ENCODE measurements at places on chromosomes 16 and 17.
A peak's percentile ranks its signal among the peaks of the same experiment; 100 is the strongest.

GRCh38 chr17:41837761-41838538, at the start of gene KLHL10:
TSS of gene KLHL10 (plus strand) at chr17:41837825. CDS start at chr17:41837933, 108 bp downstream.
- no peak for DNase-seq

- no peak for DNase-seq
These were observed 92.0 kb upstream of the ASIC2 start for GRCh38 chr17:33385133-33385532.

GRCh38 chr16:7382521-7382920, 49.9 kb downstream of the RBFOX1 start:
- DNase-seq, result no peak

DNA sequence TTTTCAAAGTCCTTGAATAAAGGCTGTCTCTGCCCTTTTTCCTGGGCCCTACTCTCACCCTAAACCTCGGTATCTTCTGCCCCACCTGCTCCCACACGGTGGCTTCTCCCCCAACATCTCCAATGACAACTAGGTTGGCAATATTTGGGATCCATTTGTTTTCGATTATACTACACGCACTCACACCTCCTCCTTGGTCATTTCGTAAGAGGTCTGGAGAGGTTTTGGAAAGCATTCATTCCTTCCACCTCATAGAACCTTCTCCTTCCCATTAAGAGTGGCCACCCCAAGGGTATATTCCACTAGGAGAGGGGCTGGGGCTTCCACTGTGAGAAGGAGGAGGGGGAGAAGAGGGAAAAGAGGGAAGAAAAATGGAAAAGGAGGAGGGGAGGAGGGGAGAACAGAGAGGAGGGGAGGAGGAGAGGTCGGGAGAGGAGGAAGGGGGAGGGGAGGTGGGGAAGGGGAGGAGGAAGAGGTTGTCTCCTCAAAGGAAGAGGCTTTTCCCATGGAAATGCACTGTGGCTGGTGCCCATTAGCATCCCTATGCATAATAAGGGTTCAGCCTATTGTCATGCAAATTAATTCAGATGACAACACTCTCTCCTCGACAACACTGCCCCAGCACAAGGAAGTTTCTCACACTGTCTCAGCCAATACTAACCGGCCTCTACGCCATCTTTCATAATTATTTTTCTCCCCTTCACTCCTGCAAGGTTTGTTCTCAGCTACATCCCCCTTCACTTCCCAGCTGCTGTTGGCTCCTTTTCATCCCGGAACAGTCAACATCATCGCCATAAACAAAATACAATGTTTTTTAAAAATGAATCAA, 30.0 kb downstream of the SOX9 start:
- no peak for DNase-seq

DNA sequence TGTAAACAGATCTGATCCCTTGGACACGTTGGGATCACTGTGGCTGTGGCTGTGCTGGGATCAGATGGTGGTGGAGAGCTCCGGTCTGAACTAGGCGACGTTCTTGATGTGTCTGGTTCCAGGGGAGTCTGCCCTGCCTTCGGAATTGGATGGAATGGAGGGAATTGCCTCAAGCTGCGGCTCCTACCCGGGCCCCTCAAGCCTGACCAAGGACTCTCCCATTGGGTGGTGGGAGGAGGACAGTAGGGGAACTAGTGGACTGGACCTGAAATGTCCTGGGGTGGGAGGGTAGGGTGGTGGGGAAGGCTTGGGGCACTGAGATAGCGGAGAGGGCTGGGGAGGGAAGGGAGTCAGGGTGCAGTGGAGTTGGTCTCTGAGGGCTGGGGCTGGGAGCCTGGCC, 3.2 kb upstream of the UBALD1 start:
- no peak for DNase-seq

DNA sequence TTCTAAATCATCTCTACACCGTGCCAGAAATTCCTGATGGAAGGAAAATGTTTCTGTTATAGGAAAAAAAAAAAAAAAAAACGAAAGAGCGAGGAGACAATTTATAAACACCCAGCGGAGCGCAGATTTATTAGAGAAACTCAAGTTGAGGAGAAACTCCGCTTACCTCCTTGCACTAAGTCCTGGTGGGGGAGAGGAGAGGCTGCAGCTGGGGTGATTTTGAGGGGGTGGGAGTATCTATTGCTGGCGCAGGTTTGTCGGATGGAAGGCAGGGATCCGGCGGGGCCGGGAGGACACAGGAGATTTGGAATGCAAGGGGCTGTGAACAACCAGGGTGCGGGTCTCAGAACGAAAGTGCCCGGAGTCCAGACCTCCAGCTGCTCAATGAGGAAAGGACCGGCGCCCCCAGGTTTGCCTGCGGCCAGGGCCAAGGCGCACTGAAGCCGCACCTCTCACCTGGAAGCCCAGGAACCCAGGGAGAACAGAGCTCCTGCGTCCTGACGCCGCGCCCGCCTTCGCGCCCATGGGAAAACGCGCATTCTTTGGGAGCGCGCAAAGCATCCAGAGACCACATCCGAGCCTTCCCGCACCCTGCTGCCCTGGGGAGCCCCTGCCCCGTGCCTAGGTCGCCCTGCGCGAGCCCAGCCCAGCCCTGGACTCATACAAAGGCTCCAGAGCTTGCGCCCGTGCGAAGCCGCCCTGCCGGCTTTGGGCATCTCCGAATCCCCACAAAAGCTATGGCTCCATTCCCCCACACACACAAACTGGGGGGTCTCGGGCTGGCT, 2.6 kb upstream of the HOXB8 start:
- DNase-seq, result no peak

DNA sequence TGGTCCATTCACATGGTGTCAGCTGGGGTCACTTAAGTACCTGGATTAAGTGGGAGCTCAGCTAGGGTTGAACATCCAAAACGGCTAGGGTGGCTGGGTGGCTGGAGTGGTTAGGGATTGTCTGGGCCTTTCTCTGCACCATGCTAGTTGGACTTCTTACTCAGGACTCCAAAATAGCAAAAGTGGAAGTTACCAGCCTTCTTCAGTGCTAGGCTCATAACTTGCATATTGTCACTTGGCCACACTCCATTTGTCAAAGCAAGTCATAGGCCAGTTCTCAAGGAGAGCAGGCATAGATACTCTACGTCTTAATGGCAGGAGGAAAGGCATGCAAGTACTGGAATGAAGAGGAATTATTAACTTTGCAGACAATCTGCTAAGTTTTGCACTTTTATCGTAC, 69.7 kb downstream of the ESRP2 start:
- DNase-seq, result no peak

- DNase-seq, result no peak
These were observed 58.6 kb downstream of the EMP2 start for GRCh38 chr16:10521681-10522274.

- no peak for DNase-seq
These were observed 362.2 kb downstream of the WWOX start for GRCh38 chr16:78461496-78462287.

- no peak for DNase-seq
These were observed 45.6 kb downstream of the PRMT7 start for GRCh38 chr16:68356249-68356918.

DNA sequence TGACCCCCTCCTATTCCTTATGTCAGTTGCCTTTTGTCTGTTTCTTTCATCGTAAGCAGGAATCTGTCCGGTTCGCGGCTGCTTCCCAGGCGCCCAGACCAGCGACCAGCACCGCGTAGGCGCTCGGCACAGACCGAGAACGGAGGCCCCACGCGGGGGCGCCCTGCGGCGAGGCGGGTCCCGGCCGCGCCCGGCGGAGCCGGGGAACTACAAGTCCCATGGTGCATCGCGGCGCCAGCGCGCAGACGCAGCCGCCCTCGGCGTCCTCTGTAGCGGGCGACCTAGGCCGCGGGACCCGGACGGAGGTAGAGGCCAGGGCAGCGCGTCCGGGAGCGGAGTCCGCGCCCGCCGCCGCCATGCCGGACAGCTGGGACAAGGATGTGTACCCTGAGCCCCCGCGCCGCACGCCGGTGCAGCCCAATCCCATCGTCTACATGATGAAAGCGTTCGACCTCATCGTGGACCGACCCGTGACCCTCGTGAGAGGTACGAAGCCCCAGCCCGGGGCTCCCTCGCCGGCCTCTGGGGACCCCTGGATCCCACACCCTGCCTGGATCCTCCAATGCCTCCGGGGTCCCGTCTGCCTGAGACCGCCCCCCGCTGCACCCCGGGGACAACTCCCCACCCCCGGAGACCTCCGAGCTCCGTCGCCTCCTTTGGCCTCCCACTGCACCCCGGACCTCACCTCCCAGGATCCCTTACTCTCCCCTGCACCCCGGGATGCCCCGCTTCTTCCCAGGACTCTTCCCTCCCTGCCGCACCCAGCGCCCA, at the start of gene NDUFB10:
TSS of gene NDUFB10 (plus strand) at position 270 of the 771 bp plus-strand sequence. CDS start at position 357, 87 bp downstream.
- peak; percentile 30 for DNase-seq

- DNase-seq, result no peak
These were observed 3.8 kb downstream of the CIAO3 start for GRCh38 chr16:736936-737481.

- no peak for DNase-seq
These were observed 156.4 kb upstream of the ANKFN1 start for GRCh38 chr17:55996826-55997225.

- DNase-seq, result no peak
These were observed 115.3 kb downstream of the NPIPB5 start for GRCh38 chr16:22625967-22626366.

DNA sequence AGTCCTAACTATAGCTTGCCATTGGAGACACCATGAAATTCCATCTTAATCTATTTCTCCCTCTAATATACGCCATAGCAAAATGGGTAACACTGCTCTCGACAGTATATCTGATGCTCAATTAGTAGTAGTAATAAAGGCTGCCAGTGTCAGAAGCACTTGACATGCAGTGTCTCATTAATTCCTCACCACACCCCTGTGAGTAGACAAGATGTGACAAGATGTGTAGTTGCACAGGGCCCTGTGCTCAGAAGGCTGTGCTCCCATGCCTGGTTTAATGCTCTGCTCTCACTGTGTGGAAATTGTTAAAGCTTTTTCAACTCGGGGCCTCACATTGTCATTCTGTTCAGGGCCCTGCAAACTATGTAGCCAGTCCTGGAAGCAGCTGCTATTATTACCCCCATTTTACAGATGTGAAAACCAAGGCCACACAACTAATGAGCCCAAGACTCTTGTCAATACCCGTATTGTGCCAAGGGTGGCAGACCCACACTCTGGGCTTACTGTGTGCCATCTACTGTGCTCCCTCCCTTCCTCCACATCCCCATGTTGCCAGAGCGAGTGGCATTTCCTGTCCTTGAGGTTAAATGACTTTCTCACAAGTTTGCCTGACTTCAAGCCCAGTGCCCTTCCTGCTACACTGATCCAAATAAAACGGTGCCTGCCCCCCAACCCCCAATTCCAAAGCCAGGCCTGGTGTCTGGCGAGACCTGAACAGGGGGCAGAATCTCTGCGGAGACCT, 287.3 kb upstream of the CCL2 start:
- DNase-seq, result no peak

DNA sequence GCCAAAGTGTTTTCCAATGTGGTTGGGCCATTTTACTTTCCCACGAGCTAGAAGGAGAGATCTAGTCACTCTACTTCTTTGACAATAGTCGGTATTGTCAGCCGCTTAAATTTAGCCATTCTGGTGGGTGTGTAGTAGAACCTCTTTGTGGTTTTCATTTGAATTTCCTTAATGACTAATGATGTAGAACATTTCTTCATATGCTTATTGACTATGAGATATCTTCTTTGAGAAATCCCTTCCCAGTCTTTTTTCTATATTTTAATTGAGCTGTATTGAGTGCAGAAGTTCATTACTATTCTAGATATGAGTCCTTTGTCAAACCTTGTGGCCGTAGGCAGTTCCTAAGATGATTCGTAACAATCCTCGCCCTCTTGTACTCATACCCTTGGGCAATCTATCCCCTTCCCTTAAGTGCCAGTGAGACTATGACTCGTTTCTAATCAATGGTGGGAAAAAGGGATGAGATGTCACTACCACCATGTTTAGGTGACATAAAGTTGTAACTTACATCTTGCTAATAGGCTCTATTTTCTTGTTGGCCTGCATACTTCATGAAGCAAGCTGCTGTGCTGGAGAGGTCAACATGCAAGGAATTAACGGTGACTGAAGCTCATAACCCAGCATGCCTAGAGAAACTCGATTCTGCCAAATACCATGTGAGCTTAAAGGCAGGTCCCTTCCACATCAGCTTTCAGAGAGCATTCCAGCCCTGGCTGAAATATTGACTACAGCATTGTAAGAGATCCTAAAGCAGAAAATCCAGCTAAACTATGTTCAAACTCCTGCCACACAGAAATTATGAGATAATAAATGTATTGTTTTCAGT, 817.9 kb upstream of the SOX9 start:
- DNase-seq, result no peak

DNA sequence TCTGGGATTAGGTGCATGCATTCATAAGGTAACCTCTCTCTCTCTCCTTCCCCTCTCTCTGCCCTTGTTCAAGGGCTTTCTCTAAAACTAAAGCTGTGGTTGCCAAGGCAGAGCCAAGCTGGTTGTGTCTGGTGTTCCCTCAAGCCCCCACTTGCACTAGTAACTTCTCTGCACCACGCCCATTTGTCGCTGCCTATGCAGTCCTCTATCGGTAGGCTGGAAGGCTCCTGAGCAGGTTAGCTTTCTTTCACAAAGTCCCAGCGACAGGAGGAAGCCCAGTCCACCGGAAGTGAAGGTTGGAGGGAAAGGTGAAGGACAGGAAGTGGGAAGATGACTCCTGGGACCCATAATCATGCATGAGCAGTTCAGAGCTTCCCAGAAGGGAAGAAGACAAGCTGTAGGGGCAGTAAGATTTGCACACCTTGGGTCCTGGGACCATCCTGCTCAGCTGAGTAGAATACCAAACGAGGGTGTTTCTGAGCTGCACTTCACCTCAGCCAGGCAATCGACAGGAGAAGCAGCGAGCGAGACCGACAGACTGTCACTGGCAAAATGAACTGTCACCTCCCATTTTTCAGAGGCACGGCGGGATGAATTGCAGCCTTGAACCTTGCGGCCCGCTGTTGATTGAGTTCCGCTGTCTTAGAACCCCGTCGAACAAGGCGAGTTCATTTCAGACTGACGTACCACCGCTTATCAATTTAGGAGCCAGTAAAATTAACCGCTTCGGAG, 14.7 kb upstream of the SKAP1 start:
- DNase-seq, result no peak

DNA sequence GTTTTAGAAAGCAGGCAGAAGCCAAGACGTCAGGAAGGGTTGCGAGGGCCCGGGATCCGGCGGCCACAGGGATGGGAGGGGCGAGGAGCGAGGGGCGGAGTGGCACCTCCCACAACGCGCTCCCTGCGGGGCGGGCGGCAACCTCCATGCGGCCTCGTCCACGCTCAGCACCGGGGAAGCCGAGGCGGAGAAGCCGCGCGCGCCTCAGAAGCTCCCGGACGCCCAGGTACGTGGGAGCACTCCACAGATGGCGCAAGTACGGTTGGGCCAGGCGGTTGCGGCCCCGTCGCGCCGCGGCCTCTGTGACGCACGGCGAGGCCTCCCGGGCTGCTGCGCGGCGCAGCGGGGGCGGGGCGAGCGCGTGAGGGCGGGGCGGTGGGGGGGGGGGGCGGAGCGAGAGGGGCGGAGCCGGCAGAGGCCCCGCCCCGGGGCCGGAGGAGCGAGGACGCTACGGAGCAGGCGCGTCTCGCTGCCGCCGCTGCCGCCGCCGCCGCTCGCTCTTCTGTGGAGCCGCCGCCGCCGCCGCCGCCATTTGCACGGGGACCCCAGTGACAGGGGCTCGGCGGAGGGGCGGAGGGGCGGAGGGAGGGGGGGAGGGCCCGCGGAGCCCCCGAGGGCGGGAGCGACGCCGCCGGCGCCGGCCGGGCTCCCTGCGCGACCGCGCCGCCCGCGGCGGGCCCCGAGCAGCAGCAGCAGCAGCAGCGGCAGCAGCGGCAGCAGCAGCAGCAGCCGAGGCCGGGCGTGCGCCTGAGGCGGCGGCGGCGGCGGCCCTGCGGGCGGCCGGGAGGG, at the start of gene TENT4B:
TSS of gene TENT4B (plus strand) at position 500 of the 789 bp plus-strand sequence. CDS start 316 bp downstream, outside the sequence.
- DNase-seq, result no peak

Data from BJ (cell line).